ENCODE measurements at places on chromosomes 3 and 15.

- DNase-seq: peak; percentile 90
Measured at GRCh38 chr3:156643729-156644389, 30.5 kb upstream of the TIPARP start.

DNA sequence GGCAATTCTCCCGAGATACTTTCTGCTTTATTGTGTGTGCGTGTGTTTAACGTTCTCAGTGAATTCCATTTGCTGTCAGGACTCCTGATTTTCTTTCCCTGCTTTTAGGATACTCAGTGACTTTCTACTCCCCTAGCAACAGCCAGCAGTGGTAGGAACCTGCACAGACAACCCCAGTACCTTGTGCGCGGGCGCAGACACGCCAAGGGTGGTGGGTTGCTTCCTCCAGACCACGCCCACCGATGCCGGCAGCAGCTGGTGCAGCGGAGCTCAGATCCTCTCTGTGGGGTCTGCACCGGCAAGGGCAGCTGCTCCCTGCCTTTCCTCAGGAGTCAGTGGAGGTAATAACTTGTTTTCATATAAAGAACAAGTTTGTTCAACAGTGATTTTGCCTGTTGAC, 225.1 kb upstream of the NDN start:
- no peak for DNase-seq

- no peak for DNase-seq
Measured at GRCh38 chr3:49648354-49649019, 25.7 kb upstream of the APEH start.

GRCh38 chr3:14628406-14628805, 23.2 kb upstream of the CCDC174 start:
- DNase-seq: peak; percentile 39

DNA sequence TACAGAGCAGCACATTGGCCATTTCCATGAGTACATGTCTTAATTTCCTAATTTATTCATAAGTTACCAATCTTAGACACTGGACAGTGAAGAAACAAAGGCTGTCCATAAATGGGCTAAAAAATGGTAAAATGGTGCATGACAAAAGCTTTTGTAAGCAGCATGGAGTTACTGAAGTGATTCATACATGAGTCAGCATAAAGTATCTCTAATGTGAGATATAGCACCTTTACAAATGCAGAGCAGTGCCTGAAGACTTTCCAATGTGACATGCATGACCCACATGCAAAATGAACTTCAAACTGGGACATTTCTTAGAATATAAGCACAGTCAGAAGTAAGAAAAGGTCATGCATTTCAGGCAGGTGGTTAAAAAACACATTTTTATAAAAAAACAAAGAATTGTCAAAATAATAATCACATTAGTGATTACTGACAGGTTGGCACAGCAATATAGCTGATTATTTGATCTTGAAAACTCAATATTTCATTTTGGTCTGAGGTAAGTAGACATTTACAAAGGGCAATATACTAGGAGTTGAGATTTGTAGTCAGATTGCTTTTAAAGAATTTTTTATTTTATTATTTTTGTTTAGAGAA, 299.3 kb downstream of the PLCL2 start:
- no peak for DNase-seq

- peak; percentile 98 for DNase-seq
Measured at GRCh38 chr3:196620161-196620604, 19.3 kb upstream of the NRROS start.

- peak; percentile 77 for DNase-seq
Measured at GRCh38 chr3:47324278-47324865, 41.6 kb downstream of the KLHL18 start.

- DNase-seq: no peak
Measured at GRCh38 chr3:54836871-54837270, 91.0 kb downstream of the LRTM1 start.

- no peak for DNase-seq
Measured at GRCh38 chr3:124851905-124852304, 35.3 kb downstream of the ITGB5 start.

DNA sequence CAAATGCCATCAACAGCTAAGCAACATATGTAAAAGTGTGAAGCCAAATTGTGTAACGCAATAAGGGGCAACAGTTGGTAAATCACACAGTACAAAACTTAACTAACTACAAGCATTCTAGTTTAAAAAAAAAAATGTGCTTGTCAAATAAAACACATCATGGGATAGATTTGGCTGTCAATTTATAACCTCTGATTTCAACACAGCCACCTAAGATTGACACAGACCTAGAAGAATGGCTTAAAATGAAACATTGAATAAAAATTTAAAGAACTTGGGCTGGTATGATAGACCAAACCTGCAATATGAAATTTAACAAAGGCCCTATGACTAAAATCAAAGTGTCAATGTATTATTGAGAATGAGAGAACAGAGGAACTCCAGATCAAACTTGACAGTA, 148.4 kb downstream of the NR1I2 start:
- DNase-seq: no peak

- DNase-seq: peak; percentile 2
Measured at GRCh38 chr3:157938154-157938779, 168.0 kb downstream of the SHOX2 start.

- peak; percentile 92 for DNase-seq
Measured at GRCh38 chr3:12187448-12188327, 29.0 kb upstream of the TIMP4 start.

GRCh38 chr15:27084844-27085243, 113.9 kb downstream of the GABRG3 start:
- no peak for DNase-seq

DNA sequence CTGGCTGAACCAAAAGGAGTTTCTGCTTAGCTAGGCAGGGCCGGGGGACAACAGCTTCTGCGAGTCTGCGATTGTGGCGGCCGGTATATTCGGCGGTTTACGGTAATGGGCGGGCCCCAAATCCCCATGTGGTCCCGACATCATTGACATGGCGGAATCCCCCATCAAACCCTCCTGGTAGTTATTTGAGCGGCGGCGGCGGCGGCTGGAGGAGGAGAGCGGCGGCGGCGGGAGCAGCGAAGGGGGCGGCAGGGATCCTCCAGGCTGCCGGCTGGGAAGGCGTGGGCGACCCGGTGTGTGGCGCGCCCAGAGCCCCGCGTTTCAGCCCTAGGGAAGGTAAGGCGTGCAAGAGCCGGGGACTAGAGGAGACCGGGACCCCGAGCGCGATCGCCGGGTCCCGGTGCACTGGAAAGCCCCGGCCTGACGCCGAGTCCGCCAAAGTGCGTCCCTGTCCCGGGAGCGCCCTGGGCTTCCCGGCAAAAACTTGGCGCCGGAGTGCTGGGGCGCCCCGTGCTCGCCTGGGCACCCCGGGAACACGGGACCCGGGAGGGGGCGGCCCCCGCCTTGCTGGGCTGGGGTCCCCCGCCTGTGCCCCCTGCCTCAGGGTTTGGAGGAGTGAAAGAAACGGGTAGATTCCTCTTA, at the start of gene FNDC3B:
FNDC3B (plus strand) TSS at position 143 of the 642 bp plus-strand sequence. CDS start 72,902 bp downstream, outside the sequence.
- peak; percentile 98 for DNase-seq

DNA sequence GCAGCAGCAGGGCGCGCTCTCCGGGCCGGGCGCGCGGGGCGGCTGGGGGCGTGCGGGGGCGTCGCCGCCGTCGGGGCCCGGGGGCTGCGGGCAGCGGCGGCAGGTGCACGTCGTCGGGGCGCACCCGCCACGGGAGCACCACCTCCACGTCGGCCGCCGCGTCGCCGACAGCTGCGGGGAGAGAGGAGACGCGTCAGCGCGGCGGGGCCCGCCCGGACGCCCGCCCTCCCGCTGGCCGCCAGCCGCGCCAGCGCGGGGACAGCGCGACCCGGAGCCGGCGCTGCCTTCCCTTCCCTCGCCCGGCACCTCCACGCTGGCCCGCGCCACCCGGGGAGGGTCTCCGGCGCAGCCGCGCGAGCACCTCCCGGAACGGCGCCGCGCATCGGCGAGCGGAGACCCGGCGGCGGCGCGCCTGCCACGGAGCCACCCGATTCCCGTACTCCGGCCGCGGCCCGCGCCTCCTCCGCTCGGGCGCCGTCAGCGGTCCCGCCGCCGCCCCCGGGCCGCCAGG, 481 bp downstream of the ADAMTS17 start:
- no peak for DNase-seq

DNA sequence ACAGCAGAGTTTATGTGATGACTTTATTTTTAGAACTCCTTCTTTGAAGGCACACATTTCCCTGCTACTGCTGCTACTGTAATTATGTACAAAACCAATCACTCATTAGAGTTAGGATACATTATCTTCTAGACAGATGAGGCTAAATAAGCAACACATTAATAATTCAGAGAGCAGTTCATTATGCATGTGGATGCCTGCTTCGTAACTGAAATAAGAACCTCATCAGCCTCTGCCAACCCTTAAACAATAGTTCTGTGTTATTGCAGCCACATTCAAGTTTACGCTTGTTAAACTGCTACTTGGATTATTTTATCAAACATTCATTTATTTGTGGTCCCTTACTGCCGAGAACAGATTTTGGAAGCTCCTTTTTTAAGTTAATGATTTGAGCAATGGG, 52.5 kb upstream of the C15orf61 start:
- no peak for DNase-seq

DNA sequence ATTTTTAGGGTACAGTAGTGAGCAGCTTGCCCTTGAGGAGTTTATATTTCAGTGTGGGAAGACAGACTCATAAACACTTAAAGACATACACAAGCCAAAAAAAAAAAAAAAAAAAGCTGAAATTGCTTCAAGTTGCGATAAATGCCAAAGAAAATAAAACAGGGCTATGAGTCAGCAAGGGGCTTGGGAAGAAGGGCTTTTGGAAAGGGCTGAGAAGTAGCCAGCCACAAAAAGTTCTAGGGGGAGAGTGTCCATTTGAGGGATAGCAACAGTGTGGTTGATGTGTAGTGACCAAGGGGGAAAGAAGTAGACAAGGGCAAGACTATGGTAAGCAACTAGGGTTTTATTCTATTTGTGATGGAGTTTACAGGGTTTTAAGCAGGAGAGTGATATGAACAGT, 185.5 kb downstream of the ADAMTS9 start:
- DNase-seq: no peak

- no peak for DNase-seq
Measured at GRCh38 chr3:71805691-71806090, 20.7 kb upstream of the PROK2 start.

DNA sequence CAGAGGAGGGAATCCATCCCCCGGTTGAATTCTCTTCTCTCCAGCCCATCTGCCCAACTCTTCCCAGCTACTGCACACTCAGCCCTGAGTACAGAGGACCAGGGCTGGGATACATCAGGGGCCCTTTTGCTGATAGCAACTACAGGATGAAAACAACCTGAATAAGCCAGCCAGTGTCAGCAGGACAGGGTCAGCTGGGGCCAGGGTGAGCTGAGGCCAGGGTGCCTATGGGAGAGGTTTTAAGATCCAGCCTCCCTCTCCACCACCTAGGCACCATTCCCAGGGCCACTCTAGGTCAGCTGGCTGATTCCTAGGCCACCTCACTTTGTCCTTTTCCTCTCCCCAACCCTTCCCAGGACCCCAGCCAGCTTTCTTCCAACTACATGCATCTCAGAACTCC, 83.8 kb downstream of the MRPL46 start:
- DNase-seq: no peak

DNA sequence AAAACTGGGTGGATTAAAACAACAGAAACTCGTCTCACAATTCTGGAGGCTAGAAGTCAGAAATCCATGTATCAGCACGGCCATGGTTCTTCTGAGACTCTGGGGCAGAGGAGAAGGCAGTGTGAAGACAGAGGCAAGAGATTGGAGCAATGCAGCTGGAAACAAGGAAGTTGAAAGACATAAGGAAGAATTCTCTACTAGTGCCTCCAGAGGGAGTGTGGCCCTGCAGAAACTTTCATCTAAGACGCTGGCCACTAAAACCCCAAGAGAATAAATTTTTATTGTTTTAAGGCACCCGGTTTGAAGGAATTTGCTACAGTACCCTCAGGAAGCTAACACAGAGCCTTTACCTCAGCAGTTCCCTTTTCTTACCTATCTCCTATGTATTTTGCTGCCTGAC, 1012.2 kb upstream of the CADM2 start:
- peak; percentile 23 for DNase-seq

GRCh38 chr3:149969110-149969939, 1.4 kb downstream of the PFN2 start:
- no peak for DNase-seq

DNA sequence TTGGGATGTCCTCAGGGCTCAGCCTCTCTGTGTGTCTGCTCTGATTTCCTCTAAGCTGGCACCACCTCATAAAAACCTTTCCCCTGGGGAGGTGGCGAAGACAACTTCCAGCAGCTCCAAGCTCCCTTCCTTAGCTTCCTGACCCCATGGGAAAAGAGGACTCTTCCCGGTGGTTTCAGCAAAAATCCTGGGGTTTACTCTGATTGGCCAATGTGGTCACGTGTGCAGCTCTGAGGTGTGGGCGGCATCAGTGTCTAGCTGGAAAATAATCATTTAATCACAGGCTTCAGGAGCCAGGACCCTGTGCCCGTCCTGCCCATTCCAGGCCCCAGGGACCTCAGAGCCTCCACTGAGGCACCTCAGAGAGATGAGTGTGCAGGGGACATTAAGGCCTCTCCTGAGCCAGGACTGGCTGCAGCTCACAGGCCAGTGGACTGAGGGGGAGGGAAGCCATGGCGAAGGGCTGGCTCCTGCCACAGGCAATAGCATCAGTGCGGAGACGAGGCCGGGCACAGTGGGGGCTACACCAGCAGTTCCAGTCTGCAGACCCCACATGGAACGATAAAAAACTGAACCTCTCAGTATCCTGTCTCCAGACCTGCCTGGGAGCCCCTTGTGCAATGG, 104.1 kb downstream of the TPRA1 start:
- DNase-seq: no peak

- peak; percentile 45 for DNase-seq
Measured at GRCh38 chr3:155853214-155854140, 750 bp downstream of the SLC33A1 start.

DNA sequence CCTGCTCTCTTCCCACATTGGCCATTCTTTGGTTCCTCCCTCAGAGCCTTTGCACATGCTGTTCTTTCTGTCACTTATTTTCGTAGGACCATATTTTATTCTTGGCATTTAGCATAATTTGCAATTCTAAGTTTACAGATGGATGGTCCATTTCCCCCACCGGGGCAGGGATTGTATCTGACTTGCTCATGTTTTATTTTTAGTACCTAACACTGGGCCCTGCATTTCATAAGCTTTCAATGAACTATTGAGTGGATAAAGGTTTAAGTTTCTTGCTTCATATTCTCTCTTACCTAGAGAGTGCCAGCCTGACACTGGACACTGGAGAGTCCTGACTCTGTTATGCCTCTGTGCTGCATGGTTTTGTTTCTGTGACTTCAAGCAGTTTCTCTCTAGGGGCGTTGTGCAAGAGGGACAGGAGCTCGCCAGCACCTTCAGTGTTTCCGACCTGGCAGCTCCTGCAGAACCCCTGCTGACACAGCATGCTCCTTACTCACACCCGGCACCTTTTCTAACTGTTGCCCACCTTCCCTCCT, 87.4 kb downstream of the FLNB start:
- DNase-seq: no peak

- no peak for DNase-seq
Measured at GRCh38 chr15:21260966-21261395, 179.3 kb downstream of the POTEB3 start.

GRCh38 chr3:143002083-143002712, 828 bp downstream of the U2SURP start:
- peak; percentile 67 for DNase-seq

DNA sequence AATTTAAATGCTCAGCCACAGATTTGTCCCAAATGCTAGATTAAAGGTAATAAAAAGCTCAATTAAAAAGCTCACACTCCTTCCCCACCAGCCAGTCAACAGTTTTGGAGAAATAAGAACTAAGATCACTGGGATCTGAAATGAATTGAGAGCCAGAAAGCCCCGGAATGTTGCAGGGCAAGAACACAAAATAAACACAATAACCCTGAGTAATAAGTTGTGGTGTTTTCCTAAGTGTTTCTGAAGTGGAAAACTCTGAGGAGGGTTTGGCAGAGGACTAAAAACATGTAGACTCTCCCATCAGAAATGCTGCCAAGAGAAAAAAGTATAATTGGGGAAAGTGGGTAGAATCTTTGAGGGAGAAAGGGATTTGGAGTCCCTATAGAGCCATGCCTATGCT, 127.8 kb downstream of the ABI3BP start:
- DNase-seq: no peak
